ENCODE measurements at places on chromosomes 6 and 20. TPM values are rescaled to one million over a fixed set of nuclear protein-coding genes. Genes with fewer than 3 reads are reported as not detected.

Gene COL12A1
- total RNA-seq = 0.37 TPM

Gene MAP7
- 0.72 TPM for total RNA-seq

Gene ENPP3
- total RNA-seq = 0.32 TPM

Gene MDFI
- not detected for total RNA-seq

Gene OR2H1
- total RNA-seq = not detected

Gene POU5F1
- not detected for total RNA-seq

Gene HSPA12B
- not detected for total RNA-seq

Gene PRPH2
- total RNA-seq = not detected

Gene CASS4
- 9.8 TPM for total RNA-seq

Gene DAAM2
- total RNA-seq = not detected

Gene RPL10A
- 1,327 TPM for total RNA-seq

Gene CALHM4
- not detected for total RNA-seq

Gene ZSCAN16
- 8.0 TPM for total RNA-seq

Gene MTFR2
- total RNA-seq = 3.7 TPM

Gene HLA-DRA
- total RNA-seq = 100 TPM

Gene GRM1
- not detected for total RNA-seq

Gene PROKR2
- not detected for total RNA-seq

All from CD4-positive, CD25-positive, alpha-beta regulatory T cell (primary cell).